Smooth muscle cell of the umbilical artery (primary cell): ENCODE measurements at places on chromosomes 7 and 10. TPM values are rescaled to one million over a fixed set of nuclear protein-coding genes. Genes with fewer than 3 reads are reported as not detected.

EPDR1 gene
- total RNA-seq: 21.7 and 32.8 TPM in 2 replicates

ZNF488 gene
- total RNA-seq: under 0.01 TPM in 1 of 2 replicates, not detected in the other

GBX1 gene
- total RNA-seq: not detected in 2 replicates

FOXP2 gene
- 0.92 and 1.2 TPM in 2 replicates for total RNA-seq

GIMAP2 gene
- under 0.01 TPM in 1 of 2 replicates, not detected in the other for total RNA-seq

GPER1 gene
- total RNA-seq: 0.59 and 1.6 TPM in 2 replicates

PLCE1 gene
- 0.59 and 1.1 TPM in 2 replicates for total RNA-seq

CDC14C gene
- not detected in 2 replicates for total RNA-seq

SPAM1 gene
- total RNA-seq: not detected in 2 replicates

SLC13A4 gene
- 0.05 TPM in 1 of 2 replicates, not detected in the other for total RNA-seq

CYP26C1 gene
- 0.09 TPM in 1 of 2 replicates, not detected in the other for total RNA-seq

MYO1G gene
- total RNA-seq: under 0.01 and 0.05 TPM in 2 replicates

CALCR gene
- total RNA-seq: not detected in 2 replicates

SORCS1 gene
- under 0.01 TPM in 1 of 2 replicates, not detected in the other for total RNA-seq

TYSND1 gene
- 5.9 and 7.7 TPM in 2 replicates for total RNA-seq

GPNMB gene
- 37.2 and 104 TPM in 2 replicates for total RNA-seq

STOX1 gene
- 0.09 TPM in 1 of 2 replicates, not detected in the other for total RNA-seq

RNF32 gene
- total RNA-seq: 0.69 and 1.8 TPM in 2 replicates

TLL2 gene
- under 0.01 and 0.60 TPM in 2 replicates for total RNA-seq

POM121 gene
- 6.2 and 13.2 TPM in 2 replicates for total RNA-seq

LLCFC1 gene
- total RNA-seq: not detected in 2 replicates

SPDYE5 gene
- total RNA-seq: not detected in 2 replicates

CCDC71L gene
- 23.9 and 89.4 TPM in 2 replicates for total RNA-seq

AGR2 gene
- total RNA-seq: not detected in 2 replicates

CPA4 gene
- total RNA-seq: 113 and 524 TPM in 2 replicates

PTPN20 gene
- total RNA-seq: 0.59 and 2.4 TPM in 2 replicates

OIT3 gene
- total RNA-seq: under 0.01 and 0.09 TPM in 2 replicates

UCN3 gene
- total RNA-seq: not detected in 2 replicates

TMEM139 gene
- total RNA-seq: not detected in 2 replicates

NAT16 gene
- not detected in 2 replicates for total RNA-seq

NUDT13 gene
- total RNA-seq: 0.30 and 1.1 TPM in 2 replicates

TBC1D12 gene
- total RNA-seq: 11.0 and 12.4 TPM in 2 replicates

AKR1C2 gene
- 1.2 and 1.7 TPM in 2 replicates for total RNA-seq

LIPK gene
- not detected in 2 replicates for total RNA-seq

WNT8B gene
- not detected in 2 replicates for total RNA-seq

SH2D4B gene
- total RNA-seq: under 0.01 TPM in 1 of 2 replicates, not detected in the other

ATOH7 gene
- not detected in 2 replicates for total RNA-seq

NFKB2 gene
- 30.6 and 51.0 TPM in 2 replicates for total RNA-seq

TRPV5 gene
- total RNA-seq: not detected in 2 replicates

NEURL1 gene
- 0.18 and 0.59 TPM in 2 replicates for total RNA-seq

PON3 gene
- total RNA-seq: not detected in 2 replicates

TRDMT1 gene
- total RNA-seq: 3.3 and 4.7 TPM in 2 replicates

CFAP46 gene
- total RNA-seq: 1.2 and 2.2 TPM in 2 replicates

SSMEM1 gene
- total RNA-seq: 0.30 TPM in 1 of 2 replicates, not detected in the other

ZNF485 gene
- total RNA-seq: 2.1 and 3.9 TPM in 2 replicates

MKX gene
- 0.23 and 2.7 TPM in 2 replicates for total RNA-seq

CRYGN gene
- not detected in 2 replicates for total RNA-seq

TYW1B gene
- total RNA-seq: 4.5 and 5.1 TPM in 2 replicates
